ENCODE measurements at places on chromosomes 2 and 18.

DNA sequence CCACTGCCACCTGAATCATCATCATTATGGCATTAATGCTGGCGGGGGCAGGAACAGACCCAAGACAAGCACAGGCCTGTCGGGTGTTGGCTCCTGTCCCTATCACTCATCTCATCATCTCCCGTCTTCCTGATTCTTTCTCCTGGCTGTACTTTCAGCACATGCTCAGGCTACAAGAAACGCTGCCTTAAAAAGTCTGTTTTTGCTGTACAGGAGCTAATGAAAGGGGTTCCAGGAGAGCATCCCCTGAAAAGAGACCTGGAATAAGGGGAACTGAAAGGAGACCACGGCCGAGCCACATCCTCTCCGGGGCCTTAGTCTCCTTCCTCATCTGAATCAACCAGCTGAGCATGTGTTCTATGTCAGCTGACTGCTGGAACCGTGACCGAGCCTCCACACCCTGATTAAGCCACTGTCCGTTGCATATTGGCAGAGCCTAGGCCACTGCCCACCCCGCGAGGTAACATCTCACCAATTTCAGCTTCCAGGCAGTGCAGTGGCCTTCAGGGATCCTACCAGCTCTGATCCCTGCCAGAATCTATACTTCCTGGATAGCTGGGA, 62.6 kb downstream of the DNMT3A start:
- DNase-seq, result no peak

- DNase-seq, result no peak
Measured at GRCh38 chr18:60698901-60699300, 326.3 kb upstream of the MC4R start.

DNA sequence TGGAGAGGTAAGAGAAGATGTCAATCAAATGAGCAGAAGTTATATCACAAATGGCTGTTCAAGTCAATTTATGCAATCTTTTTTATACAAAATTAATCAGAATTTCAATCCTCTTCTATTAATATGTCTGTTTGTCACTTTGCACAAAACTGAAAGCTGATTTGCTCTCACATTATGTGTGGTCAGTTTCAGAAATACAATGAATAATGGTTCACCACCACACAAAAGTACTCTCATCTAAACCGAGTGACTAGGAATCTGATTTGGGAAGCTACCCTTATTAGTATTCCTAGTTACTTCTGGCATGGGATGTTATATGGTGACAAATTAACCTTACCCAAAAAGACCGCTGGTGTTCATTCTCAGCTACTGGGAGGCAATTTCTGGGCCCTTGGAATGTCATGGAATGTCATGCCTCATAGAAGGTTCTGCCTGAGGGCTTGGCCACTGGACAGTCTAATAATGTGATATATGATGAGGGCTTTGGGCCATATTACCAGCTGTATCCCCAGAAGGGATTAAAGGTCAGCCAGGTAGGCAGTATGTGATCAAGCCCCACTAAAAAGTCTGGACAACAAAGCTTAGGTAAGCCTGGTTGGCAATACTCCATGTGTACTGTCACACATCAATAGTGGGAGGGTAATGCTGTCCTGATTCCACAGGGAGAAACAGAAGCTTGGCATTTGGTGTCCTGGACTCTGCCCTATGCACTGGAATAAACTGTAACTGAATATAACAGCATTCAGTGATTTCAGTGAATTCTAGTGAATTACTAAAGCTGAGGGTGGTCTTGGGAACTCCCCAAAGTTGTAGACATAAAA, 113.2 kb downstream of the PIGN start:
- DNase-seq, result no peak

DNA sequence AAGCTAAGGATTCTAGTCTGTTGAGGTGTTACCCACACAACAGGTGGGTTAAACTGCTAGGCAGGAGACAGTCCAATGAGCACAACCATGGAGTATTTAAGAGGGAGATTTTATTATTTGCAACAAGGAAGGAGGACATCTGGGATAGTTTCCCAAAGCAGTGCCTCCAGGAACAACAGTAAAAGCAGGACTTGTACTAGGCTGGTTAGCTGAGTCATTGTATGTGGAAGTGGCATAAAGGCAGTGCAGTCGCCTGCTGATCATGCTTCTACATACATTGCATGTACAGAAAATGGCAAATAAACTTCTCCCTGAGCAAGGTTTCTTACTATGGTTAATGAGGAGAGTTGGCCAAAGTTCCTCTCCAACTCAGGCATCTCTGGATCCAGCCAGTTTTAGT, 46.1 kb upstream of the CYTIP start:
- DNase-seq, result no peak

DNA sequence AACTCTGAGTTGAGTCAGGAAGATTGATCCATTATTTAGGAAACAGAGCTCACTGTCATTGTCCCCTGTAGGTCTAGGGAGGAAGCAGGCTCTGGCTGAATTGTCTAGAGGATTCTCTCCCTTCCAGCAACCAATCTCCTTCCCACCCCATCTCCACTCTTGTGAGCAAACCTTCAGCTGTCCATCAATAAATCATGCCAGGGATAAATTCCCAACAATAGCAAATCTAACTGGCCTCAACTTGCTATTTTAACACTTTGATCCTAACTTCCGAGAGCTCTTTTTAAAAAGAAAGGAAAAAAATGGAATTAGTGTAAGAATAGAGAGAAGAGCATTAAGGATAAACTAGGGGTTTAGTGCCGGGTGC, 53.5 kb downstream of the ATP8B1 start:
- DNase-seq, result no peak

Measured in activated CD4-positive, alpha-beta T cell treated with anti-CD3 and anti-CD28 coated beads, Interleukin-2, amount 50 U/mL, for 16 hours (primary cell).